ENCODE measurements at places on chromosomes 4 and X.

DNA sequence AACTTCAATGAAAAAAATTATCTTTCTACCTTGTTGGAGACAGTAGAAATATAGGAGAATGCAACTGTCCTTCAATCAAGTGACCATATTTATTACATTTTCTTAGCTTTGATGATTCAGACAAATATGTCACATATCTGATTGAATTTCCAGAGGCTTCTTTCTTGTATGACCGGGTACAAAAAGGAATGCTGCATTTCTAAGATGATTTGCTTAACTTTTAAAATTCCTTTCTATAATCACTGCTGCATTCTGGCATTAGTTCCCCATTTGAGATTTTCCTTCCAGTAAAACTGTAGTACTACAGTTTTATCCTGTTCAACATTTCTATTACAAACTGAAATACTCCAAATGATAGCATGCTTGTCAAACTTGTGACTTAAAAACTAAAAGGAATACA is 5.2 kb downstream of the MFSD8 start:
- DNase-seq = no peak

DNA sequence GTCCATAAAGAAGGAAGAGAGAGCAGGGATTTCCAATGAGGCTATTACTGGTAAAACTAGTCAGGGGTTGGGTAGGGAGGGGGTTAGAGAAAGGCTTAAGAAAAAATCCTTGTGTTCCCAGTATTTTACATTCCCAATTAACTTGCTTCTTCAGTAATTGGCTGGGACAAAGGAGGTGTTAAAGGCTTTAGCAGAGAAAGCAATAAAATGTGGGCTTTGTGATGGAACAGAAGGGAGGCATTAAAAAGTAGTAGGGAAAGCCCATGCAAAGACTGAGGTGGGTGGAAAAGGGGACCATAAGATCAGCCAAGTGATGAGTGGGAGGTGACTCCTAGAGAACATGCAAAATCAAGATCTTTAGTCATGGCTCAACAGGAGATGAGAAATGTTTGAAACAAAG is 1467.2 kb downstream of the RPA4 start:
- DNase-seq = no peak

DNA sequence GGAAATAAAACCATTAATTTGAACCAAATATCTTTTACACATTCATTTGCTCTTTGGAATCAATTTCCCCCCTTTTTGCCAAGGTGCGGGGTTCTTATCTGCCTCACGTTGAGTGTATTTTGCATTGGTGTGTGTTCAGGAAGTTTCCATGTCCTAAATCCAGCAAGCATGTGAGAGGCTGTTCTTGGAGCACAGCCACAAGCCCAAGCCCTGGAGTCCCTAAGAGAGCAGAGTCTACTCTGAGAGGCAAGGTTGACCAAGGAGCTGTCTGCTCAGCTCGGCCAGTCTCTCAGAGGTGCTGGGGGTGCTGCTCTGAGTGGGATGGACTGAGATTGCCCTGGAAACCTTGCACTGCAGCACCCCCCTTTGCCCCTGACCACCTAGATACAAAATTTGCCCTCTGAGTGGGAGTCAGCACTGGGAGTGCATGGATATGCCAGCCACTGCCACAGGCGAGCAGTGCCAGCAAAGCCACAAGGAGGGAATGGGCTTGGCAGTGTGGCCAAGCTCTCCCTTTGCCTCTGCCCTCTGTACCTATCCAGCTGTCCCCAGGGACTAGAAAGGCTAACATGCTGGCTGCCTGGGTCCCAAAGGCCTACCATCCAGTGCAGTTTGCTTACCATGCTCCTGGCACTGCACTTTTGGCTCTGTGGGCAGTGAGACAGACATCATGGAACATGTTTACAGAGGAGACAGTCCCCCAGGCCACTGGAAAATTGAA is 20.5 kb upstream of the FAM193A start:
- DNase-seq = no peak

GRCh38 chrX:129957241-129958082 is 25.0 kb upstream of the BCORL1 start:
- DNase-seq = peak; percentile 20

GRCh38 chrX:17005712-17006368 is 59.4 kb downstream of the REPS2 start:
- no peak for DNase-seq

- DNase-seq = peak; percentile 21
Observed at GRCh38 chr4:145883101-145883694, 55.4 kb downstream of the ZNF827 start.

- DNase-seq = peak; percentile 41
Observed at GRCh38 chr4:27684610-27685011, 824.0 kb downstream of the STIM2 start.

GRCh38 chrX:51860679-51861078 is 32.7 kb upstream of the MAGED1 start:
- peak; percentile 40 for DNase-seq

DNA sequence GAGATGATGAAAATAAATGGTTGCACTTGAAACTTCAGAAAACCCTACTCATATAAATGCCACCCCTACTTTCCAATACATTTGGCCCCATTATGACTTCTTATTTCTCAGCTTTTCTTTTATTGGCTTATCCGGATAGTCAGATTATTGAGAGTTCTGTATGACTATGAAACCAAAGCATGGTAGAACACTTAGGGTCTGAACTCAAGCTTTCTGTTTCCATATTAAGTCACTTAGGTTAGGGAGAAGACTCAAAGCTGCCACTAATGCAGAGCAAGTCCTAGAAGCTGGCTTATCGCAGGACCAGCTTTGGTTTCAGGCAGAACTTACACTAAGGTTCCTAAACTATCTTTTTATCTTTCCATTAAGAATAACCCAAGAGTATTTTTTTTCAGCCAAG is 229.9 kb upstream of the CPEB2 start:
- no peak for DNase-seq

GRCh38 chrX:43590150-43590549 is 65.9 kb upstream of the MAOA start:
- DNase-seq = no peak

DNA sequence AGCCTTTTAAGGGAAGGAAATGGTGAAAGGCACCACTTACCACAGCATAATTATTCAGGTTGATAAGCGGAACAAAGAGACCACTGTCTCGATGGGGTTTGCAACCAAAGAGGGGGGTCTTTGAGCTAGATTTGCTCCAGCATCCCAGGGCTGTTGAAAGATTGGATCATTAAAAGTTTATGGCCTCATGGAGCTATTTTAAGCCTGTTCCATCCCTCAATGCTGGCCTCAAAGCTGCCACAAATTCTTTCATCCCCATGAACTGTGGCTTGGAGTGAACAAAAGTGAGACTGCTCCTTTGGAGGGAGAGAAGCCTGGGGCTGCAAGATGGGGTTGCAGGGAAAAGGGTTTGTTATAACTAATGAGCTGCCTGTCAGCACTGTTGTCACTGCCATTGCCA is 209.8 kb downstream of the RTL9 start:
- no peak for DNase-seq

DNA sequence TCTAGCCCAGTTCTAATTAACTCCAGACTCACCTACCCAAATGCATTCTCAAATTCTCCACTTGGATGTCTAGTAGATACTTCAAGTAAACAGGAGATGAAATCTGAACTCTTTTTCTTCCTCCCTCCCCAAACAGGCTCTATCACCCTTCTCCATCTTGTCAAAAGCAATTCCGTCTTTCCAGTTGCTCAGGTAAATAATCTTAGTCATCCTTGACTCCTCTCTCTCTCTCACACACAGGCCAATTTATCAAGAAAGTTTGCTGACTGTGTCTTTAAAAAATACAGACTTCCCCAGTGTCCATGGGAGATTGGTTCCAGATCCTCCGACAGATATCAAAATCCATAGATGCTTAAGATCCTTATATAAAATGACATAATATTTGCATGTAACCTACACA is 12.9 kb downstream of the TXK start:
- DNase-seq = no peak

DNA sequence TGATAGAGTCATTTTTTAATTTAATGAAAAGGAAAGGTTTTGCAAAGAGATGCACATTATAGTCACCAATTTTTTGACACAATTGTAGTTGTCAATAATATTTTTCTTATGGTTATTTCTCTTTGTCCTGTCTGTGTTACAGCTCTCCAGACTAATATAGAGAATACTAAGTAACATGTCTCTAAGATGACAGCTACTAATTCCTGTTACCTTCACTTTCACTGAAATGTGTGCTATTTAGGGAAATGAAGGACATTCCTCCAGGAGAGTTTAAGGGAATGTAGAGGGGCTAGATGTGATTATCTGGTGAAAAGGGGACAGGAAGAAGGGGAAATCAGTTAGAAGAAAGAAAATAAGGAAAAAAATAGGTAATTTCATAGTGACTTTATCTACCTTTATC is 1.4 kb downstream of the KLHL5 start:
- DNase-seq = no peak

DNA sequence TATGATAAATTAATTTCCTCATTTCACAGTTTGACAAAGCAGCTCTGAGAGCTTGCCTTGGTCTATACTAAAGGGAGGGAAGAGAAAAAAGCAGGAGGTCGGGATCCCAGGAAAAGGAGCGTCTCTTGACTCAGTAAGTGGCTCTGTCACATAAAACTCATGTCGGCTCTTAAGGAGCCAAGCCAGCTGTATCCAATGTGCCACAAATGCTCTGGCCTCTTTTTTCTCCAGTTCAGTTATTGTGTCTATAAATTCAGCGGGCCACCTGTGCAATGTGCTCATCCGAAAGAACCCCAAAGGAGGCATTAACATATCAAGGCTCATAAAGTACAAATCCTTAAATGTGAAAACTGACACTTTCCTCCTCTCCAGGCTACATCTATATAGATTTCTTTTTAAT is 337.7 kb upstream of the FAM241A start:
- DNase-seq = no peak

DNA sequence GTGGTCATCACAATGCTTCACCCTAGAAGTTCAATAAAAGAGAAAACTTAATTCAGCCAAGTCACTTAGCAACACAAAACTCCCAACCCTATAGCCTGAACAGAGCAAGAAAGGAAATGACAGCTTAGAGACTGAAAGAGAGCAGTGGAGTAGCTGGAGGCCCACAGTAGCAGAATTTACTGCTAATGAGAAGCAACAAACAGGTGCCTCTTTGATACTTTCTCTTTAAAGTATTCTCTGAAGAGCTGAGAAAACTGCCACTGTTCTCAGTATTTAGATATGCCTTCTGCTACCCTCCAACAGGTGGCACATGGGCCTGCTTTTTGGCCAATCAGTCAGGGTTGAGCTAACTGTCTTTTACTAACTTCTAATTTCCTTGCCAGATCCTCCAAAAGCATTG is 240.0 kb downstream of the GPC3 start:
- no peak for DNase-seq

GRCh38 chr4:81506731-81507130 is 35.0 kb upstream of the RASGEF1B start:
- DNase-seq = no peak

DNA sequence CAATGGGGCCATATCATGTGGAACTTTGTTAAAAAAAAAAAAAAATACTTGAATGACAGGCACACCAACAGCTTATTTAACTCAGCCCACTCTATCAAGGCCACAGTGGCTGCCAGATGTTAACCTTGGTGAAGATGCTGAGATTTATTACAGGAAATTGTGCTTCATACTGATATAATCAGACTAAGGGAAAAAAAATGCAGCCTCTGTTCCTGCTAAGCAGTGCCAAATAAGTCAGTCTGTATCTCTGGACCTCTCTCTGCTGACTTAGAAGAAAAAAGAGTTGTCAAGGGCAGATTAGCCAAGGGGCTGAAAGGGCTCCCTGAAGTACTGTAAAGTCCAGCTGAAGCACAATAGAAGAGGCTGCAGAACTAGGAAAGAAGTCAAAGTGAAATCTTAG is 677.7 kb upstream of the HTR2C start:
- no peak for DNase-seq

DNA sequence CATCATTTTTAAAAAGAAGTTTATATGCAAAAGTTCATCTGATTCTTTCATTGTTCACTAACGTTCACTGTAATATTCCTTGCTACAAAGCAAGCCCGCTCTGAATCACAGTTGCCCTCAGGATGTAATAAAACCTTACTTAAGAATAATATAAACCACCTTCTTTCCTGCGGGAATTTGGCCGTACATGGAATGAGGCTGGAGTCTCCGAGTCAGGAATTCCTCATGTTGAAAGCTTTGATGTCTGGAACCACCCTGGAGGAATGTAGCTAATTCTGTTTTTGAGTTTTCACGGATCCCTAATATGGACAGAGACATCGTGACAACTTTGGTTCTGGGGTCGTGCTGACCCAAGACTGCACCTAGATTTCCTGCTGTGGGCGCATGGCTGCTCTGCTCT is 58.5 kb downstream of the CRLF2 start:
- no peak for DNase-seq

DNA sequence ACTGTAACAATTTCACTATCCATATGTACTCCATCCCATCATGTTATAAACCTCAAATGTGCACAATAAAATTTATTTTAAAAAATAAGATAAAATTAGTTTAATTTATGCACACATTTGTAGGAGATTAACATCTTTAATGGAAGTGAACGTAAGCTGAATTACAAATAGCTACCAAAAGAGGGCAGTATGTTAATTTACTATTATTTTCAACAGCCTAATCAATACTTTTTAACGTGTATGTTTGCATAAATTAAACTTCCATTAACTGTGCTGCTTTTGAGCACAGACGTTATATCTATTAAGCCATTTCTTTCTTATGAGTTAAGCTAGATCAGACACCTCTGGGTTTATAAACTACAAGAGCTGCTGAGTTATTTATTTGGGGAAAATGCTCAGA is 56.5 kb upstream of the PHKA2 start:
- peak; percentile 0 for DNase-seq

DNA sequence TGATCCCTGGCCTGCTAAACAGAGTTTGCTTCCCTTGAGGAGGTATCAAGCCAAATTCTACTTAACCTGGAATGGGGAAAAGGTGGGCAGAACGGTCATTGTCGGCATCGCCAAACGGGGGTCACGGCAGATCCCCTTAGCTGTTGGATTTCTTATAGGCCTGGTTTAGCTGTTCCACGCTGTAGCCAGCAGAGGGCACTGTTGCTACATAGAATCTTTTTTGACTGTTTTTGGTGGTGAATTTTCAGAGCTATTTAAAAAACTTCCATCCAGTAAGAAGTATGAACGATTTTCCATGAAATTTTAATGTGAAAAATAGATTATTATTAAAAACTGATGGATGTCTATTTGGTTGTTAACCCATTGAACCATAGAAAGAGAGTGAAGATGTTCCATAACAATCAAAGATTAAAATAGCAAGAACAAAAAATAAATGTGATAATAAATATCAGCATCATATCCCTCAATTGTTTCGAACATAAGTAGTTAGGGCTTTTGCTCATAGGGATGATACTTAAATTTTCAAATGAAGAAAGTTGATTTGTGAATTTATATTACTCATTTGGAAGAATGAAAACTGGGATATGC is 56.6 kb downstream of the LINC00632 start:
- DNase-seq = peak; percentile 35

GRCh38 chrX:17226736-17227135 is 148.3 kb upstream of the NHS start:
- no peak for DNase-seq
